Liver (tissue), 10 donors: ENCODE measurements at places on chromosomes 3 and 15.

GRCh38 chr15:62264196-62264595, 99.1 kb upstream of the C2CD4B start:
- no peak for DNase-seq

GRCh38 chr3:37973246-37974054, 17.1 kb upstream of the VILL start:
- peak; percentile 14 for DNase-seq

- DNase-seq: no peak
Observed at GRCh38 chr3:187878772-187879518, 133.7 kb upstream of the BCL6 start.

DNA sequence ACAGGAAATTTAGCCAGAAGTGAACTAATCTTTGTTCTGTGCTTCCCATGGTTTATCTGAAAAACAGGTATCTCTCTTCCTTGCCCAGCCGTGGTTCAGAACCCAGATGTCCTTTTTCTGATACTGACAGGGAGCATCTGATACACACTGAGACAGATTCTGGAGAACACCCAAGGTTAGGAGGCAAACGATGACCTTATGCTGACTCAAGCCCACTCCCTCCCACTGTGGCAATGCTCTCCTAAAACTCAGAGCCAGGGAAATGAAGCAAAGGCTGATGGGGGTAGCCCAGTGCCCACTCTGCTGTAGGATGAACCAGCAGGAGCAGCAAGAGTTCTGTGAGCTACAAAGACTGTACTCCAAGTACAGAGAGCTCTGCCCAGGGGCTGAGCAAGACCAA, 225.1 kb downstream of the NTRK3 start:
- no peak for DNase-seq

DNA sequence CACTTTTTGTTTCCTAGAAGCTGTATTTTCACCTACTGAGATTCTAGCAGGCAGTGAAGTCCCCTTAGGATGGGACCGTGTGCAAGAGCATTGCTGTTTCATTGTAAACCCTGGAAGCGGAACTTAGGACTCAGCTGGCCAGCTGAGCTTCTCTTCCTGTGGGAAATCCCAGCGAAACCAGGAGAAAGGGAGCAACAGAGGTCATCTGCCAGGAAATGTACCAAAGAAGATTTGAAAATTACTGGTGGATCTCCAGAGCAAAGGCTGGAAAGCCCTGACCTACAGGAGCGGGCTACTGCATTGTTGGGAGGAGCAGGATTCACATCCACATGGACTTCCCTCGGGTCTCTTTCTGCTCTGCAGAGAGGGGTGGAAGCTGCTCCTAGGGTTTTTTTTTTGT, 7.6 kb upstream of the ADPRH start:
- DNase-seq: no peak

DNA sequence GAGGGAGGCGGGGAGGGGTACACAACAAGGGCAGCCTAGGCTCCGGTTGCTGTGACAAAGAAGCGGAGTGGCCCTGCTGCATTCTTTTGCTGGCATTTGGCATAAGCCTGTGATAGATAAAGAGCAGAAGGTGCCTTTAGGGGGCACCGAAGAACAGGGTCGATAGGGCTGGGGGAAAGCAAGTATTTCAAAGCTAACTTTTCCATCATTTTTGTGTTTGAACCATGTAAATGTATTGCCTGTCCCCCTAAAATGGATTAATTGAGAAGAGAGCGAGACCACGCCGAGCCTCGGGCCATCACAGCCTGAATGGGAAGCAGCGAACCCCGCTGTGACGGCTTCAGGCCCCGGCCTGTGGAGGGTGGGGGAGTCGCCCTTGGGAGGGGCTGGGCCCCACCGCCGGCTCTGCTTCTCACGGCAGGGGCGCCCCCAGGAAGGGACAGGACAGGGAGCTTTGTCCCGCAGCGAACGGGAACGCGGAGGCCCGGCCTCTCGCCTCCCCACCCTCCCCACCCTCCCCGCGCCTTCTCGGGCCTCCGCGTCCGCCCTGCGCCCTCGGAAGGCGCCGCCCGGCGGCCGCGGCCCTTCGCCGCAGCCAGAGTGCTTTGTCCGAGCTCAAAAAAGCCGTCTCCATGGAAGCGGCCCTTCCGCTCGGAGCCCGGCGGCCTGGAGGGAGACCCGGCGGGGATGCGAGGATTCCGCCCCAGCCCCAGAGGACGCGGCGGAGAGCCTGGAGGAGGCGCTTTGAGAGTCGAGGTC, 32.4 kb upstream of the ALDH1L1 start:
- peak; percentile 40 for DNase-seq

DNA sequence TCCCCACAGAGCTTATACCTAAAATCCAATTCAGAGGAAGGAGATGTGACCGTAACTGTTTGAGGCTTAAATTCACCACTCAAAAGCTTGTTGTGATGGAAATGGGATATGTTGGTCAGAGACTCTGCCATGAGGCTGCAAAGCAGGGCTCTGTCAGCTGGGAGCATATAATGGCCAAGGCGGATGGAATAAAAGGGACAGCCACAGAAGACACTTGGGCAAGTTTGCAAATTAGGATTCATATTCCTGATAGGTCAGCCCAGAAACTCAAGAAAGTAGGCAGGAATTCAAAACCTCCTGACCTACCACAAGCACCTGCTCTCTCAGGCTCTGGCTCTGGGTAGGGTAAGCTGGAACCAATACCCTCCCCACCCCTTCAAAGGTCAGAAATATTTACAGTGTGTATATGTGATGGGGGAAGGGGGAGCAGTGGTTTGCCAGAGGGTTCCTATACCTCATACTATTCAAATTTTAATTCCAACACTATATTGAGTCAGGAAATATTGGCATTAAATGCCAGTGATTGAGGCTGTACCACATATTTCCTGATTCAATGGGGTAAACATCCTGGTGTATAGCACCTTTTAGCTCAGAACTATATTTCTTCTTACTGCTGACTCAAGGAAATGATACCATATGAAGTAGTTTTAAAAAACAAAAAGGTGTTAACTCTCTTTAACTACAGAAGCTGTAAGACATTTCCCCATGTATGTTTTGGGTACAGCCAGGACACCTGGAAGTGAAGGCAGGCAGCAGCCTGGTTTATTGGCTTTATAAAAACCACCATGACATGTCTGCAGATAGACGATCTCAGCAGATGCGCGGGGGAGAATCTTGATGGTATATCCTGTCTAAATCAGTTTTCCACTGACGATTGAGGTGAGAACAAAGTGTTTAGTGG, 19.2 kb downstream of the FYCO1 start:
- no peak for DNase-seq

DNA sequence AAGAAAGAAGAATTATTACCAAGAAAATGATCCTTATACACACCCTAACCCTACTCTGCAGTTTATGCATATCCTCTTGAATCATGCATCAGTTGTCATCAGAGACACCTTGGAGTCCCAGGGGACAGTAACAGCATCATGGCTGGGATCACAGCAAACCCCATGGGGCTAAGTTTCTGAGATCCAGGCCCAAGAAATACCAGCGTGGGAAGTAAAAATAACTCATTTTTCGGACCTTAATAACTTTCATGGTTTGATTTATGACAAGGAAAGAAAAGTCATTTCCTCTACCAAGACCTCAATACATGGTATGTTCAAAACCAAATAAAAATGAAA, 38.8 kb upstream of the B3GNT5 start:
- no peak for DNase-seq

- DNase-seq: no peak
Observed at GRCh38 chr3:31968369-31968926, 12.6 kb downstream of the OSBPL10 start.

- DNase-seq: no peak
Observed at GRCh38 chr3:177827511-177828207, 630.4 kb upstream of the TBL1XR1 start.

DNA sequence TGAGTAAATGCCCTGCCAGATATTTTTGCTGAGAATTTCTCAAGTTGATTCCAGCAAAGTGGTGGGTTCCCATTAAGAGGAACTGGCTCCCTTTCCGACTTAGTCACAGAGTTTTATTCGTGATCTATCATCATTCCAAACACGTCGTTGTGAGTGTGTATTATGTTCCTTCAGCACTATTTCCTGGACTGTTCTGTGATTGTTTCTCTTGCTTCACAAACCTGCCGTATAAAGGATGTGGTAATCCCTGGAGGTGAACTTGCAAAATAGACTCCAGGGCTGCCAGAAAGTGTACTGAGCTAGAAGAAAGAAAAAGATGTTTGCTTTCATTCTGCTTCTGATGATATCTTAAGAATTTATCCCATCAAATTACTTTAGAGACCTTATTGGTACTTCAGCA, 14.5 kb upstream of the CAPN3 start:
- no peak for DNase-seq

GRCh38 chr3:134029256-134029733, 430 bp downstream of the SLCO2A1 start:
- no peak for DNase-seq

DNA sequence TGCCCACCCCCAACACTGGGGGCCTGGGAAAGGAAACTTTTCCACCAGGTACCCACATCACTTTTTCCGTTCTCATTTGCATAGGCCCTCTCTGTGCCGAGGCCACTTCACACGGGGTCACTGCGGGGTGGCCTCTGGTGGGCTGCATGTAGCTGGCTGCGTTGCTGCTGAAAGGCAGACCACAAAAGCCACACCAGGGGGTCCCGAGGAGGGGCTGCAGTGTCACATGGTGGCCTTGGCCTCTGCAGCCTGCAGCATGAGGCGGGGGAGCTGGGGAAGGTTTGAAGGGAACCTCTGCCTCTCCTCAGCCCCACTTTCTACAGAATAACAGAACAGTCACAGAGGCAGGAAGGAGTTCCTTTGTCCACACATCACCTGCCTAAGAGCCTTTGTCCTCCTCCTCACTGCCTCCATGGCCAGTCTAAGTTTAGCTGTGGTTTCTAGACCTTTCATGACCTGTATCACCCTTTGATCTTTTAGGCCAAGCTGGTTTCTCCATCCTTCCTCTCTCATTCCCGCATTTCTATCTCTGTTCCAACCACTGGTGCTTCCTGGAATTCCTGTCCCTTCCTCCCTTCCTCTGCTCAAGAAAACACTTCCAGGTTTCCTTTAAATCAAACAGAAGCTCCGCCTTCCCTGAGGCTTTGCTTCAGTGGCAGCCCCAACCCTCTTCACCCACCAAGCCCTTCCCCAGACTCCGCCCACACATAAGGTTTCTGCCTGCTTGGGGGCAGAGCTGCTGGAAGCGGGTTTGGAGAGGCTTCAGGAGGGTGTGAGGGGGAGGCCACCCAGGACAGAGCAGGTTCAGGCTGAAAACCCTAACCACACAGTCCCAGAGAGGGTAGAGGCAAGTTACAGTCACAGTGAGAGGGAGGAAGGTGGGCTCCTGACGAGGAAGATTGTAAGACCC, 150.7 kb upstream of the TLE3 start:
- no peak for DNase-seq

DNA sequence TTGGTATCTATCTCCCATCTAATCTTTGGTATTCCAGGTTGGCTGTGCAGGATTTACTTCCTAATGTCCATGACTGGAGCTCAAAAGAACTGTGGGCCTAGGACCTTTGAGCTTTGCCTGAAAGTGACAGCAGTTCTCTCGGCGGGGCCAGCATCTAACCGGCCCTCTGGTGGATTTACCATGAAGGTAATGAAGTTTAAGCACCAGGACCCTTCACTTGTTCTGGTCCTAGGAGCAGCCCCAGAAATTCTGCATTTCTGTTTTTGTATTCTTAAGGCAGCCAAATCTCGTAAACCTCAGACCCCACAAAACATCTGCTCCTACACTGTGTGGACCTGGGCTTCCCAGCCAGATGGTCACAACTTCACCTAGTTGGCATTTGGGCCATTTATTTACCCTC, 13.0 kb downstream of the CALML4 start:
- no peak for DNase-seq

GRCh38 chr3:56157693-56158362, 310.4 kb downstream of the ERC2 start:
- DNase-seq: no peak

- DNase-seq: no peak
Observed at GRCh38 chr3:128083396-128083795, 31.2 kb downstream of the SEC61A1 start.

DNA sequence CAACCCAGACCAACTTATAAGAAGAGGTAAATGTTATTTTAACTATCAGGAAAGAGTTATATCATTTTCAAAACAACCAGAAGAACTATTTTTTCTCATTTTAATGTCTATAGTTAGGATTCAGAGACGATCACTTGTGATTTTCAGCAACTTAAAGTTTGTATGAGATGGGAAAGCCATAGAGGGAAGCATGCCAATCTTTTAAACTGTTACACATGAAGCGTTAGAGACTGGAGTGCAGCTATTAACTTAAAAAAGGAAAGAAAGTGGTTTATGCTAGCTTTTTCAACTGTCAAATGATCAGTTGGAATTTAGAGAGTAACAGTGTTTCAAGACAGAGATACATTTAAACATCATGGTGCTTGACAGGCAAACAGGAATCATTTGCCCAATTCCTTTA, 91.7 kb upstream of the LPP start:
- DNase-seq: no peak

- DNase-seq: no peak
Observed at GRCh38 chr3:16350597-16351318, 85.7 kb downstream of the OXNAD1 start.

GRCh38 chr15:81097890-81098280, 36.2 kb upstream of the CFAP161 start:
- no peak for DNase-seq

- DNase-seq: no peak
Observed at GRCh38 chr15:36458411-36458810, 121.0 kb upstream of the CDIN1 start.

DNA sequence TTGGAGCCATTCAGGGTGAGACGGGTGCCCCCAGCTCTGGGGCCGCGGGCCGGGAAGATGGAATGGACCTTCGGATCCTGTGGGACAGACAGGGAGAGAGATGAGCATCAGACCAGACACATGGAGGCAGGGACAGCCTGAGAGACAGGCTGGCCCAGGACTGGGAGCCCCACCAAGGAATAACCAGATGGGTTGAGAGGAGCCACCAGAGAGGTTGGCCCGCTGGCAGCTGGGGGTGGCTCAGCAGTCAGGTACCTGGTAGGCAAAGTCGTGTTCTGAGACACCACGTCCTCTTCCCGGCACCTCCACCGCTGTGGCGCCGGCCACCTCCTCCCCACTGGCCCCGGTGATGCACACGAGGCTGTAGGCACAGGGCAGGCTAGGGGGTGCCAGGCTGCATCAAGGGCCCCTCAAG, 13.8 kb downstream of the PLXNB1 start:
- DNase-seq: no peak

DNA sequence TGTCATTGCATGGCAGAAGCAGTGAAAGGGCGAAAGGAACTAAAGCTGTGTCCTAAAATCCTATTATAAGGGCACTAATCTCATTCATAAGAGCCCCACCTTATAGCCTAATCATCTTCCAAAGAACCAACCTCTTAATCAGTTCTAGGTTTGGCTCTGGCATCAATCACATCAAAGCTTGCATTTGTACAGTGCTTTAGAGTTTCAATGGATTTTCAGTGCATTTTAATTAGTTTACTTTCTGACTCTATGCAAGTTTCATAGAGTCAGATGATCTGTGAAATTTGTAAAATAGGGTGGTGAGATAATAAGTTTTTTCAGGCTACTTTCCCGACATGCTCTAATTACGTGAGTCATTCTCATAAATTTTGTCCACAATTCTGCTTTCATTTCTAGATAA, 341.1 kb downstream of the DIPK2A start:
- no peak for DNase-seq
